ENCODE measurements at places on chromosomes 1 and 21. TPM values are rescaled to one million over a fixed set of nuclear protein-coding genes. Genes with fewer than 3 reads are reported as not detected.

- no peak for DNase-seq
These were observed 227.7 kb downstream of the KAZN start for GRCh38 chr1:14826172-14826636.

P3H1 gene
- polyA plus RNA-seq: 76.1 TPM

DNA sequence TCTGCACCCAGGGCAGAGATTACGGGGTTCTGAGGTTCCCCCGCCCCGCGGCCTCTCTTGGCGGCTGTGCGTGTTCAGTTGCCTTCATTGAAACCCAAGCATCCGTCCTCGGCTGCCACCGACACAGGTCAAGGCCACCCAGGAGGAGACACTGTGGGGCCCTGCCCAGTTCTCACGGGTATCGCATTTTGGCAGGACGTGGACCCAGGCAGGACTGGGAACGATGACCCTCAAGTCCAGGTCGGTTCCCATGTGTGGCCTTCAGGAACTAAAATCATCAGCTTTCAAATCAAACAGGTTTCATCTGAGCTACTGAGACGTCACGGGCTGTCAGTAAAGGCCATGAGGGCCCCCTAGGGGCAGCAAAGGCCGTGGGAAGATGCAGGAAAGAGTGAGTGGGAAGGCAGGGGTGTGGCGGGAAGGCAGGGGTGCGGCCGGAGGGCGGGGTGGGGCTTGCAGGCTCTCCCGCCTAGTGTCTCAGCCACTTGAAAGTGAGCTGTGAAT, 7.0 kb upstream of the C1orf174 start:
- no peak for DNase-seq

DNA sequence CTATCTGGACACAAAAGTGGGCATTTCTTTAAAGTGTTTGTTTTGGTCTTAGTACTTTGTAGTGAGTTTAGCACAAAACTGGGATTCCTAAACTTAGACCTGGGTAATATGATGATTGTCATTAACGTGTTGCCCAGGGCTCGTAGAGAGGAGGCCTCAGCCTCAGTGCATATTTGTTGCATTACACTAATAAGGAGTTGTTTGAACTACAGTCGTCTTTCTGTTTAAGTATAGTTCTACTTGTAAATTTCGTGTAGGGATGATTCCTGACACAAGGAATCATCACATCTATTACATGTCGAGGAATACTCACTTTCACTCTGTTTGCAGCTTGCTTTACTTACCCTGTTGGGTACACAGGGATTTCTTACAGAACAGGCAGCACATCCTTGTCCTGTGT, 85.0 kb downstream of the PRDM2 start:
- DNase-seq: no peak

AIM2 gene
- polyA plus RNA-seq: 0.30 TPM

GRCh38 chr21:35189077-35189863, 140.2 kb upstream of the RUNX1 start:
- no peak for DNase-seq

GRCh38 chr1:165355139-165355976, 1.2 kb downstream of the LMX1A start:
- no peak for DNase-seq

KRTAP12-2 gene
- polyA plus RNA-seq: not detected

- peak; percentile 75 for DNase-seq
These were observed 378 bp upstream of the SMIM1 start for GRCh38 chr1:3772027-3772714.

- peak; percentile 11 for DNase-seq
These were observed 39.5 kb downstream of the CRB1 start for GRCh38 chr1:197307551-197307950.

SERINC2 gene
- polyA plus RNA-seq: 42.2 TPM

All from left renal pelvis (tissue), 4 donors.